ENCODE measurements at places on chromosomes 2 and 18. TPM values are rescaled to one million over a fixed set of nuclear protein-coding genes. Genes with fewer than 3 reads are reported as not detected.

Gene OSBPL1A
- 19.3 TPM for total RNA-seq

Gene CPS1
- 1.5 TPM for total RNA-seq

Gene MARCO
- total RNA-seq, result not detected

Gene ADGRF3
- 0.05 TPM for total RNA-seq

Gene CTAGE1
- not detected for total RNA-seq

Gene SLC23A3
- 0.60 TPM for total RNA-seq

Gene INPP4A
- 22.3 TPM for total RNA-seq

Gene NCK2
- 25.1 TPM for total RNA-seq

Gene ANKRD29
- total RNA-seq, result 1.5 TPM

Gene MOGAT1
- total RNA-seq, result not detected

Gene KIF5C
- total RNA-seq, result 0.25 TPM
